CD4-positive, CD25-positive, alpha-beta regulatory T cell (primary cell): ENCODE measurements at places on chromosomes 12 and 14. TPM values are rescaled to one million over a fixed set of nuclear protein-coding genes. Genes with fewer than 3 reads are reported as not detected.
A peak's percentile ranks its signal among the peaks of the same experiment; 100 is the strongest.

Gene GRIP1
- not detected for polyA plus RNA-seq

Gene P2RX7
- 5.2 TPM for polyA plus RNA-seq

DNA sequence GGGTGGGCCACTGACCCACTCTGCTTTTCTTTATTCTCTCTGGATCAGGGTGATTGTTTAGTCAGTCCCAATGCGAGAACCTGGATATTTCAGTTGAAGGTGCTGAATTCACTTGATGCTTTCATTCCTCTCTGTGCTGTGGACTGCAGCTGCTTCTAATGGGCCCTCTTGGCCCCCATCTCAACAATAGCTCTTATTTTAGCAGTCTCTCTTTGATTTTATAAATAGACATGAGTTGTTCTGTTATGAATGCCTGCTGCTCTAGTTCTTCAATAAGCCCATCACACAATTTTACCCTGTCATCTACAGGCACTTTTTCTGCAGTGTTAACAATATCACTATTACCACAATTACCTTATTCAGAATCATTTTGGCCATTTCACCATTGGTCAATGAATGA is 54.1 kb upstream of the YARS2 start:
- no peak for DNase-seq

DNA sequence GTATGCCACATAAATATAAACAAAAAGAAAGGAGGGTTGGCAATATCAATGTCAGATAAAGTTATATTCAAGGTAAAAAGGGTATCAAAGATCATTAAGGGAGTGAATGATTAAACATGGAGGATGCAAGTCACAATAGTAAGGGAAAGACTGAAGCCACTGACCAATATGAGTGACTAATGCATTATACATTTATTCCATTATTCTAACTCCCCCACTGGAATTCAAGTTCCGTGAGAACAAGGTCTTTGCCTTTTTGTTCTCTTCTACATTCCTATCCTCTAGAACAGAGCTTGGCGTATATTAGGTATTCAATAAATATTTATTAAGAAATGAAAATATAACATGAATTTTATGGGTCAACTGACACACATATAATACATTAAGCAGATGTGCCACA is 30.7 kb downstream of the MAP4K5 start:
- no peak for DNase-seq

Gene AMHR2
- not detected for polyA plus RNA-seq

DNA sequence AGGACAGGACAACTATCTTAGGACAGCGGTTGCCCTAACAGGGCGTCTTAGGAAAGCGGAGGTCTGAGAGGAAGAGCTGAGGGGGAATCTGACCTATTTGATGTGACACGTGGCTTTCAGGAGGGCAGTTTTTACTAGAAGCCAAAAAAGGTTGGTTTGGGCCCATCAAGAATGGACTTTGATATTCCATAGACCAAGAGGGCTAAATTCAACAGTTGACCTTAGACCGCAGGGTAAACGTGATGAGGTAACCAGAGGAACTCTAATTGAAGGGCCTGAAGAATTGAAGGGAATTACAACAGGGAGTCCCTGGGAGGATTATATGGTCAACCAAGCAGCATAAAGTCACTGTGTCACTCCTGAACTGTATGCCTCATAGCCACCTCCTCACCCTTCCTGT is 11.5 kb downstream of the C1S start:
- DNase-seq = no peak

- no peak for DNase-seq
Measured at GRCh38 chr14:87278415-87278814, 714.6 kb downstream of the GALC start.

DNA sequence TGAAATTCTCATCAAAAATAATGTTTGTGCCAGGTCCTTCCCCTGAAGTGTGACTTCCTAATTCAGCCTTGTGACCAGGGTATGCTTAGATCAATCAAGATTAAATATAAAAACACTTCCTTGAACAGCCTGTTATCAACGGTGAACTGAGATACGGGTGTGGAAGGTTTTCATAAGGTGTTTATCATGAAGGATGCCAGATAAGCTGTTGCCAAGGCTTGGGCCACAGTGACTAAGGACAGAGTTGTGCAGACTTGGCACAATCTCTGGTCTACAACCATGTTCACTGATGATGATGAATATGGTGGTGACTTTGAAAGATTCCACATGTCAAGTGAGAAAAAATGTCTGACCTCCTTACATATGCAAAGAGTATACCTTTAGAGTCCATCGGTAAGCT is 51.3 kb upstream of the LIN7A start:
- DNase-seq = no peak

- DNase-seq = no peak
Measured at GRCh38 chr14:77848031-77848430, 48.1 kb downstream of the ADCK1 start.

DNA sequence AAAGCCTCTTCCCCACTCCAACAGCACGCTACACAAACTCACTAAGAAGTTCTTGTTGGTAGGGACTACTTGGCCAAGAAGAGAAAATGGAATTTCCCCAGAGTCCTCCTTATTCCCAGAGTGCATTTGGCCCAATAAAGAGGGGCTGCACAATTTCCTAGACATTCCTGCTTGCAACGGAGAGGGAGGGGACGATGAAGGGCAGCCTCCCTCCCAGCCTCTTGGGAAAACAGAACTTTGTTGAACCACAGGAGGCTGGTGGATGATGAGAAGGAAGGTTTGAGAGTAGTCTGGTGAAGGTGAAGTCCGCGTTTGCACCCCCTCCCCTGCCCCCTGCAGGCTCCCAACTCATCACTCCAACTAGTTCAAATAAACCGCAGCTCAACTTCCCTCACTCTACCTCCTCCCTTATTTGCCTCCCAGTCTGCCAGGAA is 19.1 kb upstream of the TBX3 start:
- no peak for DNase-seq

DNA sequence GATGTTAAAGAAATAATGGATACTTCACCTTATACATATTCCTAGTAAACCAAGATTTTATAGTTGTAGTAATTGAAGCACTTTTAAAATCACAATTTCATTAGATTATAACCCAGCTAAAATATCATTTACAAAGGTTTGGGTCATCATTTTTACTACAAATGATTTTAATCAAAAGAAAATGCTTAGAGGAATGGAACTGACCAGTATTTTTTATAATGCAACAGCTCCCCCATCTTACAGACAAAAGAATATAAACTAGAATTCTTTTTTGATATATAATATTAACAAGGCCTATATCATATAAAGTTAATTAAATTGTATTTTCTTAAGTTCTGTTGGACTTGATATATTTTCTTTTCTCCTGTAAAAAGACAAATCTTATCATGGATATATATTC is 20.4 kb upstream of the LRFN5 start:
- DNase-seq = no peak

GRCh38 chr14:72033365-72033764 is 101.1 kb downstream of the RGS6 start:
- no peak for DNase-seq

DNA sequence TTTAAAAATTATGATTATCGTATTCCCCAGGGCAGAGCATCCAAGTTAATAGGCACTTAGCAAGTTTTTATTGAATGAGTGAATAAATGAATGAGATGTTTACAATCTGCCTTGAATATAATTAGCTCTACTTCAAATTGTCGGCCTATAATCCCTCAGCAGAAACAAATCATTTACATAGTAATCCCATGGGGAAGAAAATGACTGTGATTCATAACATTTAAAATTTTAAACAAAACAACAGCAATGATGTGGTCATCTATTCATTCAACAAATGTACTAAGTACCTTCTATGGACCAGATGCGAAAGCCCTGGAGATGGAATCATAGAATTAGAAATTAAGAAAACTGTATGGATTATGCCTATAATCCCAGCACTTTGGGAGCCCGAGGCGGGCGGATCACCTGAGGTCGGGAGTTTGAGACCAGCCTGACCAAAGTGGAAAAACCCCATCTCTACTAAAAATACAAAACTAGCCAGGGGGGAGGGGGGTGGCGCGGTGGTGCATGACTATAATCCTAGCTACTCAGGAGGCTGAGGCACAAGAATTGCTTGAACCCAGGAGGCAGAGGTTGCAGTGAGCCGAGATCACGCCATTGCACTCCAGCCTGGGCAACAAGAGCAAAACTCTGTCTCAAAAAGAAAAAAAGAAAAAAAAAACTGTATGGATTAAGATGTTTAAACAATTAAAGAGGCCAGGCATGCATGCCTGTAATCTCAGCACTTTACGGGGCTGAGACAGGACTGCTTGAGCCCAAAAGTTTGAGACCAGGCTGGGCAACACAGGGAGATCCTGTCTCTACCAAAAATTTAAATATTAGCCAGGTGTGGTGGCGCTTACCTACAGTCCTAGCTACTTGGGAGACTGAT is 17.7 kb upstream of the MDM2 start:
- no peak for DNase-seq

- peak; percentile 16 for DNase-seq
Measured at GRCh38 chr14:99395909-99396530, 84.6 kb downstream of the SETD3 start.

GRCh38 chr12:91009319-91009950 is 4.7 kb upstream of the EPYC start:
- no peak for DNase-seq

GRCh38 chr12:12648951-12649650 is 37.4 kb downstream of the CREBL2 start:
- DNase-seq = no peak

DNA sequence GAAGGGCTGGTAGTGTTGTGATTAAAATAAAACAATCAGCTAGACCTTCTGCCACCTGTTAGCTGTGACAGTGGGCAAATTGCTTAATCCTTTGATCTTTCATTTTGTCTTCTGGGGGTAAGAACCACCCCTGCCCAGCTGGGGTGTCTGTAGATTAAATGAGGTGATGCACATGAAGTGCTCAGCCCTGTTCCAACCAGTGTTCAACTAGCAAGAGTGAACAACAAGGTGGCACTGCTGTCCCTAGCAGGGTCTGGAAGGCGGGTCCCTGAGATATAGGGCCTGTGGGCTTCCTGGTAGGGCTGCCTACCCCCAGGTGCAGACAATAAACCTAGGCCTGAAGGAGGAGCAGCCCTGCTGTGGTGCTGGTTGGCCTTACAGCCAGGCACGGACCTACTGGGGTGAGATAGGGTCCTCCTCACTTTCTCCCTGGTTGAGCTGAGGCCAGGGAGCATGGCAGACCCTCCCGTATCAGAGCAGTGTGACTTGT is 60.6 kb downstream of the ARL6IP4 start:
- DNase-seq = no peak

DNA sequence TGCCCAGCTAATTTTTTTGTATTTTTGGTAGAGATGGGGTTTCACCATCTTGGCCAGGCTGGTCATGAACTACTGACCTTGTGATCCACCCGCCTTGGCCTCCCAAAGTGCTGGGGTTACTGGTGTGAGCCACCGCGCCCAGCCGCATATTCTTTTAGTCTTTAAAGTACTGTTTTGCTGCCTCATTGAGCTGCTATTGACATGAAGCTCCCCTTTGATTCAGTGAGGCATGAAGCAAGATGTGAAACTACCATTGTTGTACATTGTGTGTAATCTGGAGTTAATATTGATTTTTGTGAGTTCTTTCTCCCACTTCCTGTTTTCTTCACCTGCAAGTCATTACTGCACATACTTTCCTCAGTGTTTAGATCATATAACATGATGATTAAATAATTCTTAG is 80.8 kb downstream of the MNAT1 start:
- DNase-seq = no peak

- no peak for DNase-seq
Measured at GRCh38 chr12:92234533-92234932, 88.9 kb upstream of the BTG1 start.

Gene TOMM20L
- not detected for polyA plus RNA-seq

GRCh38 chr14:91732859-91733477 is 1.1 kb upstream of the CATSPERB start:
- DNase-seq = no peak

DNA sequence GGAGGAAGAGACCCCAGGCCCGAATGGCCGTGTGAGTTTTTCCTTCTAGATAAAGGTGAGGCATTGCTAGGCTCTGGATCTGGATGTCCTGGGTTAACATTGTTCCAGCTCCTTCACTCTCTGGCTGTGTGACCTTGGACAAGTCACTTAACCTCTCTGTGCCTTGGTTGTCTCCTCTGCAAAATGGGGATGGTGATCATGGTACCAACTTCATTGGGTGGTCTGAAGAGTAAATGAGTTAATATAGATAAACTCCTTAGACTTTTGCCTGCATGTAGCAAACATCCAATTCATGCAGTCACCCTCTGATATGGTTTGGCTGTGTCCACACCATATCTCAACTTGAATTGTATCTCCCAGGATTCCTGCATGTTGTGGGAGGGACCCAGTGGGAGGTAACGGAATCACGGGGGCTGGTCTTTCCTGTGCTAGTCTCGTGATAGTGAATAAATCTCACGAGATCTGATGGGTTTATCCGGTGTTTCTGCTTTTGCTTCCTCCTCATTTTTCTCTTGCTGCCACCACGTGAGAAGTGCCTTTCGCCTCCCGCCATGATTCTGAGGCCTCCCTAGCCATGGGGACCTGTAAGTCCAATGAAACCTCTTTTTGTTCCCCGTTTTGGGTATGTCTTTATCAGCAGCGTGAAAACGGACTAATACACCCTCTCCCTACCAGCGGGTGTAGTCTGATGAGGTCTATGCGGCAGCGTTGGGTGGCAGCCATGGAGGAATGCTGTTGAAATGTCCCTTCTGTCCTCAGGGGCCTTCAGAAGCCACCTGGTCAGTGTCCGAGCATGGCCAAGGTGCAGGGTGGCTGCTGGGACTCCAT is 256.1 kb downstream of the GLT1D1 start:
- DNase-seq = no peak
